ENCODE measurements at places on chromosomes 7 and 10. TPM values are rescaled to one million over a fixed set of nuclear protein-coding genes. Genes with fewer than 3 reads are reported as not detected.
A peak's percentile ranks its signal among the peaks of the same experiment; 100 is the strongest.

NRCAM gene
- 20.6 TPM for total RNA-seq

- H3K4me3 ChIP-seq, result no peak overlapping the region
- no peaks in the 10 kb centered on the region for H3K36me3 ChIP-seq
- DNase-seq, result peak; percentile 26
- no peaks in the 10 kb centered on the region for H3K4me1 ChIP-seq
- no peak overlapping the region for H3K27ac ChIP-seq
Observed at GRCh38 chr7:159145490-159145855, 806 bp upstream of the VIPR2 start.

DNA sequence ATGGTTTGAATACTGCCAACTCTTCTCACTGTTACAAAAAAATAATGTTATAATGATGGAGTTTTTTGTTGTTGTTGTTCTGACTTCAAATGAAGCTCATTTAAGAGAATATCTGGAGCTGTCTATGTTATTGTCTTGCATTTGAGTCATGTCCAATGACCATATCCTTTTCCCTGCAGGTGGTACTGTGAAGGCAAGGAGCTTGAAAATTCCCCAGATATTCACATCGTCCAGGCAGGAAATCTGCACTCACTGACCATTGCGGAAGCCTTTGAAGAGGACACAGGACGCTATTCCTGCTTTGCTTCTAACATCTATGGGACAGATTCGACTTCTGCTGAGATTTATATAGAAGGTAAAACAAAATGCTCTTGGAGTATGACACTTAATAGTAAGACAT, 33.5 kb downstream of the MYPN start:
- no peaks in the 10 kb centered on the region for H3K36me3 ChIP-seq
- no peaks in the 10 kb centered on the region for H3K27me3 ChIP-seq
- no peak for DNase-seq

MSS51 gene
- total RNA-seq, result 2.4 TPM

- no peaks in the 10 kb centered on the region for H3K36me3 ChIP-seq
- H3K4me3 ChIP-seq, result no peak overlapping the region
- H3K27me3 ChIP-seq, result no peaks in the 10 kb centered on the region
- H3K27ac ChIP-seq, result no peak overlapping the region
- no peaks in the 10 kb centered on the region for H3K4me1 ChIP-seq
- no peak for DNase-seq
Observed at GRCh38 chr10:97964748-97965147, 65.7 kb downstream of the CRTAC1 start.

GPR26 gene
- total RNA-seq, result not detected

CLRN3 gene
- 9.4 TPM for total RNA-seq

GIMAP4 gene
- total RNA-seq, result 61.4 TPM

UBN2 gene
- total RNA-seq, result 22.2 TPM

DNA sequence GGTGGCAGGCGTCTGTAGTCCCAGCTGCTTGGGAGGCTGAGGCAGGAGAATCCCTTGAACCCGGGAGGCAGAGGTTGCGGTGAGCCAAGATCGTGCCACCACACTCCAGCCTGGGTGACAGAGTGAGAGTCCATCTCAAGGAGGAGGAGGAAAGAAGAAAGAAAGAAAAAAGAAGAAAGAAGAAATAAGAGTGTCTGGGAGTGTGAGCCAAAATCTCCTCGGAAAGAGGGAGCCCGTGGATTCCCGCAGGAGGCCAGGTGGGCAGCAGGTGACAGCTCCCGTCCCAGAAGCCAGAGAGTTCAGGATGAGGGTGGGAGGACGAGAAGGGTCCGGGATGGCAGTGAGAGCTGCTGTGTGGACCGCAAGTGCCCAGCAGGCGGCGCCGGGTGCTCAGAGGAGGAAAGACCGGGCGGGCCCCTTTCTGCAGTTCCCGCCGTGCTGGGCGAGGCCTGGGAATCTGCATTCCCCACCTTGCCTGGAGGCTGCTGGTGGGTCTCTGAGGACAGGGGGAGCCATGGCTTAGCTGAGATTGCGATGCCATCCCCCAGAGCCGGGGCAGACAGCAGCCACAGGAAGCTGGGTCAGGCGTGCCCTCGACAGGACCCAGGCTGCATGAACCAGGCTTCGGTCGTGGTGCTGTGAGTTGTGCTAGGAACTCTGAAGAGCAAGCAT, 17.1 kb upstream of the AMZ1 start:
- H3K4me3 ChIP-seq, result no peak overlapping the region
- no peaks in the 10 kb centered on the region for H3K4me1 ChIP-seq
- no peaks in the 10 kb centered on the region for H3K27me3 ChIP-seq
- H3K36me3 ChIP-seq, result no peaks in the 10 kb centered on the region
- DNase-seq, result peak; percentile 86
- no peak overlapping the region for H3K27ac ChIP-seq

- H3K36me3 ChIP-seq, result no peaks in the 10 kb centered on the region
- H3K27ac ChIP-seq, result no peak overlapping the region
- no peak for DNase-seq
- H3K4me1 ChIP-seq, result no peaks in the 10 kb centered on the region
Observed at GRCh38 chr7:41880107-41880506, 177.2 kb upstream of the INHBA start.

SLC13A1 gene
- 10.1 TPM for total RNA-seq

- no peaks in the 10 kb centered on the region for H3K27me3 ChIP-seq
- H3K36me3 ChIP-seq, result peaks cover 7% of the 10 kb centered on the region
- H3K27ac ChIP-seq, result peak overlapping the region; percentile 90
- H3K4me1 ChIP-seq, result peaks cover 11% of the 10 kb centered on the region
- DNase-seq, result no peak
- peak overlapping the region; percentile 89 for H3K4me3 ChIP-seq
Observed at GRCh38 chr10:100912013-100912604, 654 bp upstream of the SLF2 start.

DNA sequence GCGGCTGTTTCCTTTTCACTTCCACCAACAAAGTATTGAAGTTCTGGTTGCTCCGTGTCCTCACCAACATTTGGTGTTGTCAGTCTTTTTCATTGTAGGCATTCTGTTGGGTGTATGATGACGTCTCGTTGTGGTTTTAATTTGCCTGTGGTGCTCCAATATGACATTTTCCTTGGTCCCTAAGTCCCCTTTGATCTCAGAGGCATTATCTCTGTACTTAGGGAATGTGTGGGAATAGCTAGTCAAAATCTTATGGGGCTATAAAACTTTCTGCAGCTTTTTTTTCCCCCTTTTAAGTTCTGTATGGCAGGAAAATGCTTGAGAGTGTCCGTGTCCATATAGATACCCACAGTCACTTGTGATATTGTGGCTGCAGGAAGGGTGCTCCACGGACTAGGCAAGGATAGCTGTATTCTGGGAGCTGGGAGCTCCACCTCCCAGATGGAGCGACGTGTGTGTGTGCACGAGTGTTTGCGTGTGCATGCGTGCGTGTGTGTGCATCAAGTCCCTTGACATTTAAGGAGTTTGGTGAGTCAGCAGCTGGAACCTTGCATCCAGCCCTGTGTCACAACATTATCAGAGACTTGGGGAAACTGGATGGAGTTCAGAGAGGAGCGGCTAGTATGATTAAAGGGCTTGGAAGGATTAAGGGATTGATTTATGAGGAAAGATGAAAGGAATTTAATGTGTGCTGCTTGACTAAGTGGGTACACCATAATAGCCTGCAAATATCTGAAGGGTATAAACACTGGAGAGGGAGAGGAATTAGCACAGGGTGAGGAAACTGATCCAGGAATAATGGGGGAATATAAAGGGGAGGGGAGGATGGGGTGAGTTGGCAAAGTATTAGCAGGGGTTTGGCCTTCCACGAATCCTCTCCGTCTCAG, 66.8 kb downstream of the LRMDA start:
- no peak overlapping the region for H3K4me3 ChIP-seq
- DNase-seq, result peak; percentile 72
- H3K36me3 ChIP-seq, result peaks cover 2% of the 10 kb centered on the region
- no peak overlapping the region for H3K27ac ChIP-seq
- H3K4me1 ChIP-seq, result no peaks in the 10 kb centered on the region
- no peaks in the 10 kb centered on the region for H3K27me3 ChIP-seq

- H3K27me3 ChIP-seq, result no peaks in the 10 kb centered on the region
- no peaks in the 10 kb centered on the region for H3K4me1 ChIP-seq
- H3K36me3 ChIP-seq, result no peaks in the 10 kb centered on the region
- no peak overlapping the region for H3K27ac ChIP-seq
Observed at GRCh38 chr10:114879093-114879492, 57.5 kb downstream of the FHIP2A start.

Data from kidney (tissue), 22 donors.